ENCODE measurements at places on chromosomes 12 and 14.
A peak's percentile ranks its signal among the peaks of the same experiment; 100 is the strongest.

GRCh38 chr12:31494455-31494854 lies 96.5 kb downstream of the DENND5B start:
- no peak for DNase-seq

GRCh38 chr12:45587012-45587411 lies 142.5 kb upstream of the ARID2 start:
- no peak for DNase-seq

DNA sequence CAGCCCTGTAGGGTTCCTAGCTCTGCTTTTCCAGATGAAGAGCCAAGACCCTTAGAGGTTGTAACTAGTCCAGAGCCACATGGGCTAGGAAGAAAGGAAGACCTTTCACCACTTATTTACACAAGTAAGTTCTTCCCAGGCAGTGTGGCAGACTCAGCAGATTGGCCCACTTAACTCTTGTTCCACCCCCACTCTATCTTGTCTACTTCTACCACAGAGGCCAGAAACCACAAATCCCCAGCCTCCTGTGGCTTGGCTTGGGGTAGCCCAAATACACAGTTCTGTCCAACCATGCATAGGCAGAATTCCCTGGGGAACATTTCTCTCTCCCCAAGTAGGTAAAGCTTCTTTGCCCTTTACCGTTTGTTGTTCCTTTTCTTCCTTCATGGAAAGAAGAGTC lies 383.5 kb downstream of the RGS6 start:
- no peak for DNase-seq

GRCh38 chr12:131449027-131449426 lies 261.9 kb upstream of the SFSWAP start:
- no peak for DNase-seq

- no peak for DNase-seq
Observed at GRCh38 chr12:17550011-17550410, 540.0 kb downstream of the RERGL start.

- no peak for DNase-seq
Observed at GRCh38 chr12:7784701-7785100, 4.5 kb upstream of the NANOG start.

- peak; percentile 2 for DNase-seq
Observed at GRCh38 chr12:10554756-10555481, 49.2 kb downstream of the EIF2S3B start.

- DNase-seq, result no peak
Observed at GRCh38 chr12:124841558-124841945, 22.1 kb downstream of the SCARB1 start.

- no peak for DNase-seq
Observed at GRCh38 chr14:23296012-23296777, 6.5 kb downstream of the PPP1R3E start.

DNA sequence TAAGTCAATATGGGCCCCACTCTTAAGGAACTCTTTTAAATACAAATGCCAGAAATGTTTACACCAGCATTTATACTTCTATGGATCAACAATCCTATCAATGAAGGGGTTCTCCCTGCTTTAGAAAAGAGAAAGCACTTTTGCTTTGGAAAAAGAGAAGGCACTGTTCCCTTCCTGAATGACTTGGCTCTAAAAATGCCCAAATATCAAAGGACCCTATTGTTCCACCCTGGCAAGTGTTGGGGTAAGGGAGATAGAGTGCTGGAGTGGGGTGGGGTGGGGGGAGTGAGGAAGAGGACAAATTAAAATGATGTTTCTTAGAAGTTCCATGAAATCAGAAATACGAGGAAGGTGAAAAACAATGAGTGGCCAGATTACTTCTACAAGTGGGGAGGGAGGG lies 131.6 kb upstream of the GRIN2B start:
- DNase-seq, result no peak

GRCh38 chr14:69042787-69043444 lies 63.8 kb upstream of the ACTN1 start:
- no peak for DNase-seq

DNA sequence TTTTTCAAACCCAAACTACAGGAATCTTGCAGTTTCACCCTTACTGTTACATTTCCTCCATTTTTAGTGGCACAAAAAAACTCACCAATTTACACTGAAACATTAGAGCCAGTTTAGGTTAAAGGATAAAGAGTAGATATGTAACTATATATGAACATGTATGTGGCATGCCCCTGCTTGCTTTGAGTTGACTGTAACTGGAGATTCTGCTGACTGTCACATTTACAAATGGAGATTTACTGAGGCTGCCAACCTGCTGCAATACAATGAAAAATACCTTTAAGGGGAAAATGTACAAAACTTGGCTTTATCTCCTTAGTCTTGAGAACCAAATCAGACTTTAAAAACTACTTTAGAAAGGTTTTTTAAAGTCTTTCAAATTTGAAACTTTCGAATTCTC lies 28.3 kb downstream of the STON2 start:
- no peak for DNase-seq

GRCh38 chr14:38290601-38291188 lies 34.8 kb upstream of the CLEC14A start:
- no peak for DNase-seq

DNA sequence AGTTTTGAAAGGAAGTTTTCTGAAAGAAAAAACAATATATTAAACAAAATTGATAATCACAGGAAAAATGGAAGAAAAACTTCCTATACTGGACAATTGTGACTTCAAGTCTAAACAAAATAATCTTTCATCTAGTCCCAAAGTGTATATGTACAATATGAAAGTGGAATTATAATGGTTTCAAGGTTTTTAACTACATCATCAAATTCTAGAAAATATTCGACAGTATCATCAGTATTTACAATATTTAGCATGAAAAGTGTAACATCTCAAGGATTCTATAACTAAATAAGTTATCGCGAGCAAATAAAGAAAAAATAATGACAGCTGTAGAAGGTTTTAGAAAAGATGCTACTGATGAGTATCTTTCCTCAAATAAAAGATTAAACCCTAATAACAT lies 310.9 kb upstream of the LRFN5 start:
- no peak for DNase-seq

DNA sequence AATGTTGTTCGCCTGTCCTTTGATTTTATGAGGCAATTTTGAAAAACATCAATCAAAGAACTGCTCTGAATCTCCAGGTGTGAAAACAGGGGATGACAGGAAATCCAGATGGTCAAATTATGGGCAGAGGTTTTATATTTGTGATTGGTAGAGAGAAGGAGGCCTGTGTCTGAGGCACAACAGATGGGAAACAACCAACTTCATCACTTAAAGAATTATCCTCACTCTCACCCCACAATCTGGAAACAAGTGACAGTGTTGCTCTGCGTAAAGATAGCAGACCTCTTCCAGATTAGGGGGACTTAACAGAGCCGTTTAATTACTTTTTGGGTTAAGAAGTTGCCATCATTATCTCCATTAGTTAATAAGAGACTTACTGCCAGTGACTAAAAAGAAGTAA lies 64.1 kb upstream of the EGLN3 start:
- no peak for DNase-seq

GRCh38 chr12:130613131-130613530 lies 103.0 kb downstream of the RIMBP2 start:
- DNase-seq, result no peak

- DNase-seq, result no peak
Observed at GRCh38 chr12:27987331-27987730, 14.8 kb upstream of the PTHLH start.

DNA sequence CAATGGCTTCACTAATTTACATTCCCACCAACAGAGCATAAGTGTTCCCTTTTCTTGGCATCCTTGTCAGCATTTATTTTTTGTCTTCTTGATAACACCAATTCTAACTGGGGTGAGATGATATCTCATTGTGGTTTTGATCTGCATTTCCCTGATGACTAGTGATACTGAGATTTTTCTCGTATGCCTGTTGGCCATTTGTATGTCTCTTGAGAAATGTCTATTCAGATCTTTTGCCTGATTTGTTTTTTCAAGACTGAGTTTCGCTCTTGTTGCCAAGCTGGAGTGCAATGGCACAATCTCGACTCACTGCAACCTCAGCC lies 4.7 kb upstream of the PLD4 start:
- DNase-seq, result no peak

- DNase-seq, result no peak
Observed at GRCh38 chr14:97921296-97921695, 1124.1 kb downstream of the VRK1 start.

GRCh38 chr12:83322809-83323208 lies 636.1 kb downstream of the TMTC2 start:
- no peak for DNase-seq

- no peak for DNase-seq
Observed at GRCh38 chr12:128259556-128260070, 7.4 kb upstream of the TMEM132C start.

GRCh38 chr12:113086249-113087164 lies 30.0 kb downstream of the DTX1 start:
- peak; percentile 67 for DNase-seq

- no peak for DNase-seq
Observed at GRCh38 chr14:52413729-52414408, 99.8 kb downstream of the PTGER2 start.

DNA sequence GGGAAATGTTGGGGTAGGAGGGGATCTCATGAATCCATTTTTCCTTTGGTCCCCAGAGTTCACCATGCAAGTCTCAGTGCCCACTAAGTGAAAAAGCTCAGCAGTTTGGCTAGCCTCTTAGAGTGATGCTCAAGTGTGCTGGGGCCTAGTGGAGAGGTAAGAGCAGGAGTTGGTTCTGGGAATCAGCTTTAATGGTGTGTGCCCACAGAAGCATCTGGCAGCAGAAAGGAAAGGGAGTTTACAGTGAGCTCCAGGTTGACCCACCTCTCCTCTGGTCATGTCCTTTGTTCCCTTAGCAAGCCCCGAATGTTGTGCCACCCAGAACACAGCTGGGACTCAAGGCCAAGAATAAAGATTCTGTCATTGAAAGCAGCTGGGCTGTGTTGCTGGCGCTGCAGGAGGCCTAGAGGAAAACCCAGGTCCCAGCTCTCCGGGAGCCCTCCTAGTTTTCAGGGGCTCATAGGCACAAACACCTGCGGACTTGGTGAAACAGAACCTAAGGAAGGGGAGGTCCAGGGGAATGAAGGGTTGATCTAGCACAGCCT lies 320.8 kb downstream of the ZFP36L1 start:
- DNase-seq, result no peak

GRCh38 chr14:91055016-91055415 lies 5.4 kb downstream of the RPS6KA5 start:
- no peak for DNase-seq

DNA sequence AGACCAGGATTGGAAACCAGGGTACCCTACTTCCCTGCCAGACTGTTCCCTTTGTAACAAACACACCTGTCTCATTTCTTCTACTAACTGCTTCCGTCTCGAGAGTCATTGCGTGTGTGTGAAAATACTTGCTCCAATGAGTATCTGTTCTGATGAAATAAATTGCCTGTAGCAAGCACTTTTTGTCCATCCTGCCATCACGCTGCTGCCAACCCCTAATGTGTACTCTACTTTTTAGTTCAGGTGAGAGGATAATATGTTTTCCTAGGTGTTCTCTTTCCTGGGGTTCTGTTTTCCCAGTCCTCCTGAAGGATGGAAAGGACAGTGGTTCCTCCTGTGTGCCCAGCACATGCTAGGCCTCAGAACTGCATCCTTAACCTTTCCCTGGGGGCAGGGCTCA lies 1.0 kb downstream of the TUNAR start:
- DNase-seq, result no peak

DNA sequence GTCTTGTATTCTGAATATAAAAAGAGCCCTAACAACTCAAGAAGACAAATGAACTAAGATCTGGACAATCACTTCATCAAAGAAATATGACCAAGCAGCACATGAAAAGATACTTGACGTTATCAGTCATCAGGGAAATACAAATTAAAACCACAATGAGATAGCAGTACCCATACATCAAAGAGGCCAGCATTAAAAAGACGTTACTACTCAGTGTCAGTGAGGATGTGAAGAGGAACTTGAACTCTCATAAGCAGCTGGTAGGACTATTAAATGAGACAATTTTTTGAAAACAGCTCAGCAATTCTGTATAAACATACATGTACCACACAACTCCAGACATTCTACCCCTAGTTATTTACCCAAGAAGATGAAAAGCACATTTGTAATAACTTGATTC lies 55.9 kb downstream of the FERMT2 start:
- DNase-seq, result no peak

DNA sequence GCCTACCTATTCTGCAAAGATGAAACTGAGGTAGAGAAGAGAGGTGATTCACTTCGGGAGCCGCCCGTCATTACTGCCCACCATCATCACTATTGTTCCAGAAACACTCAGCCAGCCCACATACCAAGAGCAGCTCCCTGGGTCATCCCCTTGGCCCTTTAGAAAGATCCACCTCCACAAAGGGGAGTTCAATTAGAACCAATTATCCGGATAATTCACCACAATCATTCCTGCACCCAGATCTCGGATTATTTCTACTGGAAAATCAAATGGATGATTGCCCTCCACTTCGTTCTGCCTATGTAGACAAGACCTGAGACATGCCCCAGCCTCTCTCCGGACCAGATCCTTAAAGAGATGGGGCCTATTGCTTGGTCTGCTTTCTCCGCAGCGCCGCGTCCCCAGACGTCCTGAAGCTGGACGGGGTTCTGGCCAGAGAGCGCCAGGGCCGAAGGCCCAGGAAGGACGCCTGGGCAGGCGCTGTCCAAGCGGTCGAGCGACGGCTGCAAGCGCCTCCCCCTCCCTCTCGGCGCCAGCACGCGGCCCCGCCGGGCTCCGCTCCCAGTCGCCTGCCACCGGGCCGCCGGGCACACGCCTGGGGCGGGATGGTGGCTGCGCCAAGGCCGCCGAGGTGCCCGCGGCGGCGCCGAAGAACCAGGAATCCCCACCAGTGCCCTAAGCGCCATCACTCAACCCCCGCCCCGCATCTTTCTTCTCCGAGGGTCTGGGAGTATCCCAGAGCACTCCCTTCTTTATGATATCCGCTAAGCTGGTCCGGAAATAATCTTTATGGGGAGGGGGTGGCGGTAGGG lies 1.3 kb upstream of the ASCL1 start:
- DNase-seq, result no peak

- DNase-seq, result no peak
Observed at GRCh38 chr14:69156224-69156623, 3.3 kb upstream of the DCAF5 start.

- no peak for DNase-seq
Observed at GRCh38 chr12:1878214-1878613, 40.2 kb downstream of the CACNA2D4 start.

- DNase-seq, result no peak
Observed at GRCh38 chr12:1629338-1630132, 504 bp downstream of the WNT5B start.

- no peak for DNase-seq
Observed at GRCh38 chr14:77025744-77026165, 2.8 kb downstream of the IRF2BPL start.

DNA sequence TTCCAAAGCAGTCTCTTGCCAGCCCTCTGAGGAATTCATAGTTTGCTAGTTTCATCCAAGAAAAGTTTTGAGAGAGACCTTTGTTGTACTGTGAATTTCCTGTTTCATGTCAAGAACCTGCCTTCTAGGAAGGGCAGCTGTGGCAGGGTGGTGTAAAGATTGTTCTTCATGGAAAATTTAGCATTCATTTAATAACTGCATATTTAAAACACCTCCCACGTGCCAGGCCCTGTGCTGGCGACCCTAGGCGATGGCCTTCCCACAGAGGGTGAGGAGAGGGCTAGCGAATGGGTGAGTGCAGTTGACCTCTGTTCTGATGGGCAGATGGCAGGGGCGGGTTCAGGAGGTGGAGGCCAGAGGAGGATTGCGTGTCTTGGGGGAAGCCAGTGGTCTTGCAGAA lies 43.2 kb downstream of the MLXIP start:
- DNase-seq, result no peak
